ENCODE measurements at places on chromosomes 4 and X.

DNA sequence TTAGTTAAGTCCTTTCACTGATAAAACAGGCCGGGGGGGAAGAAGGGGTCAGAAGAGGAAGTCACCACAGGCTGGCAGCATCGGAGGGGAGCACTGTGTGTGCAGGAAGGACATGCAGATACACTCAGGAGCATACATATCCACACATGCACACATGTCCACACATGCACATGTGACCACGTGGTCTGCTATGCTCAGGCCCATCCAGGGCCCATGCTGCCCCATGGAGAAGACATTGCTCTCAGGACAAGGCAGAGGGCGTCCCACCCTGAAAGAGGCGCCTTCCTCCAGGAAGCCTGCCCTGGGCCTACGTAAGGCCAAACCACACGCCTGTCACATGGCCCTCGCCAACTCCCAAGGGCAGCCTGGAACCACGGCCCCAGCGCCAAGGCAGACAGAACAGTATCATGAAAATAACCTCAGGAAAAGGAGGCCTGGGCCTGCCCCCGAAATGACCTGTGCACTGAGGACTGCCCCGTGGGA, 15.8 kb downstream of the WDR1 start:
- DNase-seq = no peak

DNA sequence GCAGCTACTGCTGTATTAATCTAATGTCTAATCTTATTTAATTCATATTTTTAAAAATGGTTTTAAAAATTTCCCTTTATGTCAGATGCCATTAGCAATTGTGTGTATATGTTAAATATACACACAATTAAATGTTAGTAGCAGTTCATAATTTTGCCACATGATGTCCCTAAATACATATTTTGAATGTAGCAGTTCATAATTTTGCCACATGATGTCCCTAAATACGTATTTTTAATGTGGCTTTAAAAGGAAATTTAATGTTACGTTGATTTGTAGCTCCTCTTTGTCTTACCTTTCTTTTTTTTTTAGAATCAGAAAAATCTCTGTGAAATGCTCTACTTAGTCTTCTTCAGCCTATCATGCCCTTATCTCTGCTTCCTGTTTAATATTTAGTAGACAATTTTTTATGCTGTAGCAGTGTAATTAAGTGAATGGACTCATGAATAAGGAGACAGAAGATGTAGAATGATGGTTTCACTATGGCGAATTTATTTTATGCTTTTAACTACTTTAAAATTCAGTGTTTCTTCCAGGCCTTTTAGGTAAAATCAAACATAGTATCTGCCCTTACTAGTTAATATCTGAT, 26.1 kb downstream of the RBM46 start:
- DNase-seq = peak; percentile 35

- peak; percentile 3 for DNase-seq
Measured at GRCh38 chr4:112348488-112349158, 51.5 kb downstream of the ALPK1 start.

DNA sequence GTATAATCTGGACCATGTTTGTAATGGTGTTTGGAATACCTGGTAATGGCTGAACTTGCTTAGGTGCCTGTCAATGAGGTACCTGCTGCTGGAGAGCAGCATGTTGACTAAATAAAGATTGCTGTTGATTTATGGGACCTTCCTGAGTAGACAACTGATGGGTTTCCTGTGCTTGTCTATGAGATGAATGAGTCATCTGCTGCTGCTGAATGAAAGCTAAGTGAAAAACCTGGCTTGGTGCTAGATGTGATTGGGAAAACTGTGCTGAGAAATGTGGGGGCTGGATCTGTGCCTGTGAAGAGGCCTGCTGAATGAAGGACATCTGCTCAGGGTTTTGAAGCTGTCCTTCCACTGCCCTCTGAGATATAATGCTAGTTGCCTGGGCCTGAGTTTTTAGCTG, 69.6 kb downstream of the WNK3 start:
- no peak for DNase-seq

GRCh38 chr4:128525387-128525786, 237.8 kb upstream of the PGRMC2 start:
- no peak for DNase-seq

GRCh38 chr4:472881-473569, 25.9 kb downstream of the ZNF721 start:
- no peak for DNase-seq

DNA sequence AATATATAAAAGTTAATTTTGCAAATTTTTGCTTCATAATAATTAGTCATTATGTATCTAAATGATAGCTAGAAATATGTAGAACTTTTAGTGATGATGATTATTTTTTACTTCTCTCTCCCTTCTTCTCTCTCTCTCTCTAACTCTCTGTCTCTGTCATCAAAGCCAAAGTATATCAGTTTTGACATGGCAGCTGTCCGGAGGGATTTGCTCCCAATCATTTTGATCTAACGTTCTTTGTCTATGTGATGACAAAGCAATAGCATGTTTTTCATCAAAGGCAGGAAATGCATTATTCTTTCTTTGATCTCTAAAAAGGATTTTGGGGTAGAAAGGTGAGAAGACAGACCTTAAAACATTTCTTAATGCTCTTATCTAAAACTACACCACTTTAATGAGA, 402.1 kb downstream of the PDGFC start:
- no peak for DNase-seq
